ENCODE measurements at places on chromosomes 13 and 19. TPM values are rescaled to one million over a fixed set of nuclear protein-coding genes. Genes with fewer than 3 reads are reported as not detected.

The KASH5 gene
- total RNA-seq = 0.19 TPM

GRCh38 chr13:60538566-60538965, 141.5 kb downstream of the TDRD3 start:
- H3K4me3 ChIP-seq = no peak overlapping the region
- no peaks in the 10 kb centered on the region for H3K36me3 ChIP-seq
- no peaks in the 10 kb centered on the region for H3K4me1 ChIP-seq
- no peak overlapping the region for H3K27ac ChIP-seq
- no peaks in the 10 kb centered on the region for H3K27me3 ChIP-seq

The CRX gene
- not detected for total RNA-seq

GRCh38 chr13:40388617-40389016, 277.8 kb downstream of the FOXO1 start:
- no peak overlapping the region for H3K4me3 ChIP-seq
- no peak for DNase-seq
- H3K27me3 ChIP-seq = no peaks in the 10 kb centered on the region
- H3K27ac ChIP-seq = no peak overlapping the region

The SIGLEC7 gene
- total RNA-seq = not detected

The CYP4F11 gene
- total RNA-seq = not detected

DNA sequence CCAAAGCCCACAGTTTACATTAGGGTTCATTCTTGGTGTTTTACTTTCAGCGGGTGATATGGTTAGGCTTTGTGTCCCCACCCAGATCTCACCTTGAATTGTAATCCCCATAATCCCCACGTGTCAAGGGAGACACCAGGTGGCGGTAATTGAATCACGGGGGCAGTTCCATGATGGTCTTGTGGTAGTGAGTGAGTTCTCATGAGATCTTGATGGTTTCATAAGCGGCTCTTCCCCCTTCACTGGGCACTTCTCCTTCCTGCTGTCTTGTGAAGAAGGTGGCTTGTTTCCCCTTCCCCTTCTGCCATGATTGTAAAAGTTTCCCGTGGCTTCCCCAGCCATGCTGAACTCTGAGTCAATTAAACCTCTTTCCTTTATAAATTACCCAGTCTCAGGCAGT, 12.0 kb downstream of the FPR2 start:
- no peak overlapping the region for H3K4me3 ChIP-seq
- H3K27ac ChIP-seq = no peak overlapping the region
- no peaks in the 10 kb centered on the region for H3K36me3 ChIP-seq
- DNase-seq = no peak

- peaks cover 4% of the 10 kb centered on the region for H3K4me1 ChIP-seq
- no peaks in the 10 kb centered on the region for H3K36me3 ChIP-seq
These were observed 106.9 kb downstream of the KLF12 start for GRCh38 chr13:74027161-74027779.

DNA sequence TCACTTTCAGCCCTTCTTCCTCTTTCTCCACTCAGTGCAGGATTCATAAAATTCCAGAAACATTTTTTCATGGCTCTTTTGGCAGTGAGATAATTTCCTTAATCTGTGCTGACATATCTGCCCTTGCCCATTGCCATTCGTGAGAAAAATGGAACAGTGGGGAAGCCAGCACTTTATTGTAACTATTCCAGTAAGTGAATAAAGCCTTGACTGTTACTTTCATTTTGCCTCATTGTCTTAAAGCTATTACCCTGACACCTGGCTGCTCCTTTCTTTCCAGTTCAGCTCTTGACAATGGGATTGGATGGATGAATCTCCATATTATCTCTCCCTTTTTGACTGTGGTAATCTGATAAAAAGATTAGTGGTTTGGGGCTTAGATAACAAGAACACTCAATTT, 1068.1 kb upstream of the PCDH20 start:
- no peak for DNase-seq
- H3K27ac ChIP-seq = no peak overlapping the region
- H3K4me1 ChIP-seq = no peaks in the 10 kb centered on the region

DNA sequence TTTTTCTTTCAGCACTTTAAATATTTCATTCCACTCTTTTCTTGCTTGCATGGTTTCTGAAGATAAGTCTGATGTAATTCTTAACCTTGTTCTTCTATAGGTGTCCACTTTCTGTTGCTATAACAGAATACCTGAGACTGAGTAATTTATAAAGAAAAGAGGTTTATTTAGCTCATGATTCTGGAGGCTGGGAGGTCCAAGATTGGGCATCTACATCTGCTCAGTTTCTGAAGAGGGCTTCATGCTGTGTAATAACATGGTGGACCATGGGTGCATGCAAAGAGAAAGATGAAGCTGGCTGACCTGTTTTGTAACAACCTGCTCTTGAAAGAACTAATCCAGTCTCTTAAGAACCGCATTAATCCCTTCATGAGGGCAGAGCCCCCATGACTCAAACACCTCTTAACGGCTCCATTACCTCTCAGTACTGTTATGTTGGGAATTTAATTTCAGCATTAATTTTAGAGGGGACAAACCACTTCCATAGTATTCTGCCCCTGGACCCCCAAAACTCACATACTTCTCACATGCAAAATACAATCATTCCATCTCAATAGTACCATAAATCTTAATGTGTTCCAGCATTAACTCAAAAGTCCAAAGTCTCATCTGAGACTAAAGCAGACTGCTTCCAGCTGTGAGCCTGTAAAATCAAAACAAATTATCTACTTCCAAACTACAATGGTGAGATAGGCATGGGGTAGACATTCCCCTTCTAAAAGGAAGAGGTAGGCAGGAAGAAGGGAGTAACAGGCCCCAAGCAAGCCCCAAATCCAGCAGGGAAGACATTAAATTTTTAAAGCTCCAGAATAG, 9.6 kb upstream of the FGF9 start:
- H3K36me3 ChIP-seq = no peaks in the 10 kb centered on the region
- H3K4me3 ChIP-seq = no peak overlapping the region
- no peak overlapping the region for H3K27ac ChIP-seq
- no peak for DNase-seq

GRCh38 chr19:20471431-20471830, 94.2 kb downstream of the ZNF737 start:
- no peak overlapping the region for H3K27ac ChIP-seq
- H3K4me1 ChIP-seq = 0 out of 2 replicates have a peak, but pooled peaks cover 3% of the 10 kb centered on the region
- DNase-seq = no peak
- H3K27me3 ChIP-seq = no peaks in the 10 kb centered on the region
- H3K4me3 ChIP-seq = no peak overlapping the region
- no peaks in the 10 kb centered on the region for H3K36me3 ChIP-seq

DNA sequence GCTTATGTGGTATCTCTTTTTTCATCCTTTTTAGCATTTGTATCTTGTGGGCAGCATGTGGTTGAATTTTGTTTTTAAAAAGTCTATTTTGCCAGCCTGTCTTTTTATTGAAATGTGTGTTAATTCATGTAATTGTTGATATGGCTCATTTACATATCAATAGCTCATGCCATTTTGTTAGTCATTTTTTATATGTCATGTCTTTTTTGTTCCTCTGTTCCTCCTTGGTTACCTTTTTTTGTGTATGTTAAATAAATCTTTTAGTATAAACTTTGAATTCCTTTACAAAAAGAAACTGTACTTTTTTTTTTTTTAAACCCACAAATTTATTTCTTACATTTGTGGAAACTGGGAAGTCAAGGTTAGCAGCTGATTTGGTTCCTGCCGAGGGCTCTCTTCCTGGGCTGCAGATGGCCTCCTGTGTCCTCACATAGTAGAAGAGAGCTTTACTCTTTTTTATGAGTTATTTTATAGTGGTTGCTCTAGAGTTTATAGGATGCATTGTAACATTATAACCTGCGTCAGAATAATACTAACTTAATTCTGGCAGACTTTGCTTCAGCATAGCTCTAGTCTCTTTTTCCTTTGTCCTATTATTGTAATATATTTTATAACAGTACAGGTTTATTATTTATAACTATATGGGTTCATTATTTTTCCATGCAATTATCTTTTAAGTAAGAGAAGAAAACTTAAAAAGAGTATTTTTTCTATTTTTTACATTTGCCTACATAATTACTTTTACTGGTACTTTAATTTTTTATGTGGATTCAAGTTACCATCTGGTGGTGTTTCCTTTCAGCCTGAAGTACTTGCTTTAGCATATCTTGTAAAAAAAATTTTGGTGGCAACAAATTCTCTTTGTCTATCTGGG, 86.3 kb downstream of the URI1 start:
- no peak for DNase-seq
- no peak overlapping the region for H3K27ac ChIP-seq
- no peaks in the 10 kb centered on the region for H3K36me3 ChIP-seq
- H3K4me1 ChIP-seq = no peaks in the 10 kb centered on the region
- H3K4me3 ChIP-seq = no peak overlapping the region
- no peaks in the 10 kb centered on the region for H3K27me3 ChIP-seq

- H3K27ac ChIP-seq = no peak overlapping the region
- peaks cover 3% of the 10 kb centered on the region for H3K4me1 ChIP-seq
- H3K36me3 ChIP-seq = no peaks in the 10 kb centered on the region
These were observed 339.5 kb downstream of the DCT start for GRCh38 chr13:94140027-94140426.

The IGFL2 gene
- total RNA-seq = not detected

DNA sequence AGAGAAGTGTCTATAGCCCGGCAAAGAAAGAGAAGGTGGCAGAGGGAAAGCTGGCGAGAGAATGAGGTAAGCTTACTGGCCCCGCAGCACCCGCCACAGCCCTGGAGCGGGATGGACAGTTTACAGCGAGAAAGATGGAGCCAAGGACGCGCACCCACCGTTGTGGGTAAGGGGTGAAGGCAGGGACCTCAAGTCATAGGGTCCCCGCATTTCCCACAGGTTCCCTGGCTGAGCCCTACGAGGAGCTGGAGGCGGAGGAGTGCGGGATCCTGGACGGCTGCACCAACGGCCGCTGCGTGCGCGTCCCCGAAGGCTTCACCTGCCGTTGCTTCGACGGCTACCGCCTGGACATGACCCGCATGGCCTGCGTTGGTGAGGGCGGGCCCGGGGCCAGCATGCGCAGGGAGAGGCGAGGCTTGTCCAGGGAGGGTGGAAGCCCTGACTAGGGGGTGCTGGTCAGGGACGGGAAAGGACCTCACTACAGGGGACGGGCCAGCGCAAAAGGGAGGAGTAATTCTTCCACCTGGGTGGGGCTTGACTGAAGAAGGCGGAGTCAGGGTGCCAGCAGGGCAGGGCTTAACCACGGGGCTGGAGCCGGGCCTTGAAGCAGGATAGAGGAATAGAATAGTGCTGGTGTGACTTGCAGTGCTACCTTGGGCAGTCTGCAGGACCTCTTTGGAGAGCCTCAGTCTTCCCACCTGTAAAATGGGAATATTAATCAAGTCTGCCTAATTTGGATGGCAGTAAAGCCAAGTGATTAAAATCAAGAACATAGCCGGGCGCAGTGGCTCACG, 26.5 kb downstream of the LTBP4 start:
- peaks cover 13% of the 10 kb centered on the region for H3K36me3 ChIP-seq
- peaks cover 7% of the 10 kb centered on the region for H3K4me1 ChIP-seq
- H3K4me3 ChIP-seq = no peak overlapping the region
- no peak overlapping the region for H3K27ac ChIP-seq

- no peak for DNase-seq
- H3K27me3 ChIP-seq = no peaks in the 10 kb centered on the region
- no peak overlapping the region for H3K4me3 ChIP-seq
- H3K4me1 ChIP-seq = no peaks in the 10 kb centered on the region
- H3K36me3 ChIP-seq = peaks cover 22% of the 10 kb centered on the region
- H3K27ac ChIP-seq = no peak overlapping the region
These were observed 965 bp upstream of the EIF3G start for GRCh38 chr19:10120538-10121189.

The LGALS7B gene
- not detected for total RNA-seq

DNA sequence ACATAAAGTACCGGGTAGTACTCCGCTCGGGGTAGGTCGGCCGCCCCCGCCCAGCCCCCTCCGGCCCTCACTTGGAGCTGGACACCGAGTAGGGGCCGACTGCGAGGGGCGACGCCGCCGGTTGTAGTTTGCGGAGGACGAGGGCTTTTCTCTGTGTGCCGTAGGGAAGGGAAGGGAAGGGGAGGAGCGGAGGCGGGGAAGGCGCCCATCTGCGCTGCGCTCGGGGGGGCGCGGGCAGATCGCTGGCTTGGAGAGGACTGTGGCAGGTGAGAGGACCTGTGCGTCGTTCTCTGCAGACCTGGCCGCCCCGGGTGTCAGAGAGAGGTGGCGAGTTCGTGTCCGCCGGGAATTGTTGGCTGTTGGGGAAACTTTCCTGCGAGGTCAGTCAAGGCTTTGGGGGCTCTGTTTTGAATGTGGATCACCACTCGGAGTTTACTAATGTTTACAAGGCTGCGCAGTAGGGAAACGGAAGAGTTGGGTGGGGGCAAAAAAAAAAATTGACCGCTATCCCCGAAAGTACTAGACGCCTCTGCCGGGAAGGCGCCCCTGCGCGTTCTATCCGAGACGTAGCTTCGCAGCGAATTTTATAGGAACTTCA, 1.4 kb downstream of the ING1 start:
- DNase-seq = no peak
- H3K4me3 ChIP-seq = peak overlapping the region; percentile 87
- H3K36me3 ChIP-seq = peaks cover 8% of the 10 kb centered on the region

GRCh38 chr19:15115080-15115479, 7.9 kb downstream of the SYDE1 start:
- H3K27me3 ChIP-seq = no peaks in the 10 kb centered on the region
- H3K4me1 ChIP-seq = no peaks in the 10 kb centered on the region
- DNase-seq = no peak
- peaks cover 33% of the 10 kb centered on the region for H3K36me3 ChIP-seq
- no peak overlapping the region for H3K27ac ChIP-seq

- peak overlapping the region; percentile 85 for H3K4me3 ChIP-seq
- H3K4me1 ChIP-seq = peaks cover 3% of the 10 kb centered on the region
- DNase-seq = no peak
- peak overlapping the region; percentile 36 for H3K27ac ChIP-seq
These were observed 20.9 kb downstream of the MAST3 start for GRCh38 chr19:18118420-18119012.

DNA sequence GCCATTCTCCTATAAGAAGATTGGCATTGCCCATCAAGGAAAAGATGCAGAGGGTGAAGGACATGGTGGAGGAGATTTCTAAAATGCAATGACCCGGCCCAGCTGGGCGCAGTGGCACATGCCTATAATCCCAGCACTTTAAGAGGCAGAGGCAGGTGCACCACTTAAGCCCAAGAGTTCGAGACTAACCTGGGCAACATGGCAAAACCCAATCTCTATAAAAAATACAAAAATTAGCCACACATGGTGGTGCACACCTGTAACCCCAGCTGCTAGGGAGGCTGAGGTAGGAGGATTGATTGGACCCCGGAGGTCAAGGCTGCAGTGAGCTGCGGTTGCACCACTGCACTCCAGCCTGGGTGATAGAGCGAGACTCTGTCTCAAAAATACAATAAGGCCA, 331.8 kb downstream of the FOXO1 start:
- H3K4me3 ChIP-seq = no peak overlapping the region
- peak; percentile 6 for DNase-seq
- no peaks in the 10 kb centered on the region for H3K27me3 ChIP-seq

- H3K36me3 ChIP-seq = no peaks in the 10 kb centered on the region
- H3K27ac ChIP-seq = no peak overlapping the region
- DNase-seq = peak; percentile 87
- peak overlapping the region; percentile 40 for H3K4me3 ChIP-seq
- H3K27me3 ChIP-seq = peaks cover 4% of the 10 kb centered on the region
These were observed 2.8 kb upstream of the LENG1 start for GRCh38 chr19:54162241-54162805.

GRCh38 chr13:108680011-108680410, 50.6 kb downstream of the MYO16 start:
- H3K27ac ChIP-seq = no peak overlapping the region
- H3K27me3 ChIP-seq = no peaks in the 10 kb centered on the region
- H3K4me3 ChIP-seq = no peak overlapping the region
- no peak for DNase-seq
- no peaks in the 10 kb centered on the region for H3K36me3 ChIP-seq

GRCh38 chr19:56933014-56933705, 92.6 kb upstream of the PEG3 start:
- no peaks in the 10 kb centered on the region for H3K27me3 ChIP-seq
- no peak overlapping the region for H3K27ac ChIP-seq
- no peaks in the 10 kb centered on the region for H3K36me3 ChIP-seq
- no peaks in the 10 kb centered on the region for H3K4me1 ChIP-seq
- DNase-seq = no peak
